Activated naive CD8-positive, alpha-beta T cell treated with anti-CD3 and anti-CD28 coated beads for 36 hours (primary cell): ENCODE measurements at places on chromosomes 3 and 15. TPM values are rescaled to one million over a fixed set of nuclear protein-coding genes. Genes with fewer than 3 reads are reported as not detected.

Gene PTH1R
- not detected for total RNA-seq

Gene UQCC5
- total RNA-seq: 23.6 TPM

Gene TM2D3
- total RNA-seq: 37.2 TPM

Gene AADACL2
- not detected for total RNA-seq

Gene LCTL
- total RNA-seq: not detected

Gene CFAP161
- total RNA-seq: not detected

Gene GPR62
- not detected for total RNA-seq

Gene DRD3
- not detected for total RNA-seq

Gene IGSF10
- not detected for total RNA-seq

Gene TLR9
- total RNA-seq: 0.85 TPM

Gene ISL2
- total RNA-seq: 0.22 TPM

Gene PRR20G
- total RNA-seq: not detected

Gene KY
- not detected for total RNA-seq

Gene POPDC2
- 2.0 TPM for total RNA-seq

Gene CDHR4
- total RNA-seq: 0.37 TPM
